Coronary artery (tissue), 2 donors: ENCODE measurements at places on chromosomes 2 and 18.

DNA sequence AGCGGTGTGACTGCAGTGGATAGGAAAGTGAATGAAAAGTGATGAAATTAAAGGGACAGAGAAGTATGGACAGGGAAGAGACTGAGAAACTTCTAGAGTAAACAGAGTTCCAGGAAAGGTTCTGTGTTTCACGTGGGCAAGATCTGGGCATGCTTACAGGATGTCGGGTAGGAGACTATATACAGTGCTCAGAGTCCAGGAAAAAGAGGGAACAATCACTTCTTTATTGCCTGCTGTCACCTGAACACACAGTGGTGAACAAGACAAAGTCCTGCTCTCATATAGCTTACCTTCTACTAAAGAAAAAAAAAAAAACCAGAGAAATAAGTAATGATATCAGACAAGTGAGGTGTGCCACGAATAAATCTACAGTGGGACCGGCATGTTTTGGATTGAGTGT, 2.4 kb downstream of the LRPPRC start:
- DNase-seq: no peak

DNA sequence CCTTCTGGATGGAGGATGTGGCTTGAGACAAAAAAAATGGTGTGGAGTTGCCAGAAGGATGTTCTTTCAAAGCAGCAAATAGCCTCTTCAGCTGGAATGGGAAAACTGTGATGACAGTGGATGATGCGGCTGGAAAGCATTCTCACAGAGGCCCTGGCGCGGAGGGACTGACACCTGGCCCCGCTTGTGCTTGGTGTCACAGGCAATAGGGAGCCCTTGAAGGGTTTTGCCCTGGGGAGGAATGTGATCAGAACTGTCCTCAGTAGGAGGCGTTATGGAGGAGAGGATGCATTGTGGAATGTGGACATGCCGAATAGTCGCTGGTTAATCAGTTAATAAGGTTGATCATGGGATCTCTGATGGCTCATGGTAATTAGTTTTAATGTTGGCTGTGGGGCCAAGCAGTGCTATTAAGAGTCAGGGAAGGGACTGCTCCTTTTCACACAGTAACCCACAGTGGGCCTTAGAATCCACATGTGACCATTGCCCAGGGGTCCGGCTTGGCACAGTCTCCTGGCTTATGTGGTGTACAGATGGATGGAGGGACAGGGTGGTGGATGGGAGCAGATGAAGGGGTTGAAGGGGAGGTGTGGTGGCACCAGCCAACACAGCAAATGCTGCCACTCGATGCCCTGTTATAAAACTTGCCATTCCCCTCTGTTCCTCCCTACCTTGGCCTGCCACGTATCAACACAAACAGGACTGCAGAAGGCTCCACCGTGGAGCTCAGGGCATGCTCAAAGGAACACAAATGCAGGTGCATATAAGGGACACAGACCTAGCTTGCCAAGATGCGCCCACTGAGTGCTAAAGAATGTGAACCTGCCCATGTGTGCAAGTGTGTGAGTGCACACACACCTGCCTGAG, 71.7 kb downstream of the CIB4 start:
- DNase-seq: no peak

DNA sequence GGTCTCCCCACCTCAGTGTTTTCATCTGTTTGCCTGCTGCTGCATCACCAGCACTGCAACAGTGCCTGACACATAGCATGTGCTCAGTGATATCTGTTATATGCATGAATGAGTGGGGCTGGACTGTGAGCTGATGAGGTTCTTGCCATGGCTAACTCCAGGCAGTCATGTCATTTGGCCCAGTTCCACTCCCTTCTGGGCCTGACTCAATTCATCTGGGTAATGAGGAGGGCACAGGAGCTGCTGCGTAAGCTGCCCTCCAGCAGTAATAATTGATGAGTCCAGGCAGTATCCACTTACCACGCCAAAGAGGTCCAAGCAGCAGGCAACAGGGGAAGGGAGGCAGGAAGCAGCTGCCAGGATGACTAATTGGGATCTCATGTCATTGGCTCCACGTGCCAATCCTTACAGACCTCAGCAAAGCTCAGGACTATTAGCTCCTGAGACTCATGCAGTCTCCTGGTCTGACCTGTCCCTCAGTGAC, 34.1 kb upstream of the MAT2A start:
- no peak for DNase-seq

DNA sequence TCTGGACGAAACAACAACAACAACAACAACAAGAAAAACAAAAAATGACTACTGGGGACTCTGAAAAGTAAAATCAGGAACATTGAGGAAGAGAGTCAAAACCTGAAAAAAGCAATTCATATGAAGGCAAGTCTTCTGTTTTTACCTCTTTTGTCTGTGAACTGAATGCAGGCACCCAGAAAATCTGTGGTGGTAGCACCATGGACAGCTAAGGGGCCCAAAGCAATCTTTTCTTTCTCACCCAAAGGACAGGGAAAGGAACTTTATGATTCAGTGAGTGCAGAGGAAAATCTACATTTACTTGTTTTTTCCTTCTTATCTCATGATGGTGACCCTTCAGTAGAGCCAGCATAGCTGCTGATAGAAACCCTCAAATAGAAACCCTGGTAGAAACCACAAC, 10.4 kb downstream of the ALK start:
- DNase-seq: no peak

- no peak for DNase-seq
These were observed 135.9 kb upstream of the HNRNPA3 start for GRCh38 chr2:177076636-177077179.

DNA sequence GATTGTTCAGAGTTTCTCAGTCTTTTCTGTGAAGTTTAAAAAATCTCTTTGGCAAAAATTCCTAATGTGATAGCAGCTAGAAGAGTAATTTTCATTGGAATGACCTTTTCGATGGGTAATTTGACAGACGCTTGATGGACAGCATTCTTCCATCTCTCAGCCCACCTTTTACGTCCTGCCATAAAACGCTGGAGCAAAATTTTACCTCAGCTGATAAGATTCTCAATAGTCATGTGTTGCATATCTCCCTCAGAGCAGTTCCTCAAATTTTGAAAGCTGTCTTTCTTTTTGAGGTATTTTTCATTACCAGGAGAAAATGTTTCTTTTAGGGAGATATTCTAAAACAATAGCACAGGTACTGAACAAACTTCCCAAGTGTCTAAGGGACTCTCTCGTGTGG, 441.4 kb downstream of the PARD3B start:
- DNase-seq: no peak

- no peak for DNase-seq
These were observed 279.5 kb upstream of the STON1 start for GRCh38 chr2:48250474-48250844.

DNA sequence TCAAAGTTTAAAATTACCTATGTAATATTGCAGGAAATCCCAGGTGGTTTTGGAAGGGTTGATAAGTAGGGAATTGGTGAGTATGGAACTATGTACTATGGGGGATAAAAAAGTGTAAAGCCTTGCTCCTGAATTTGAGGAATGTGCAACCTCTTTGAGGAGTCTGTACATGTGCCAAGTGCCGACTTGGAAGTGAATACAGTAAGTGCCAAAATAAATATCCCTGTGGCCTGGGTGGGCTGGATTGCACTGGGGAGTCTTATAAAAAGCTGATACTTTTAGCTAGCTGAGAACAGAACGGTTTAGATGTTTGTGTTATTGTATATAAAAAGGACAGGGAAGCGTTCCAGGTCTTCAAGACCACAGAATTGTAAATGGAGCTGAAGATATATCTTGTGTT, 317.1 kb upstream of the LRRTM1 start:
- DNase-seq: no peak

GRCh38 chr2:220936641-220937197, 635.4 kb downstream of the EPHA4 start:
- DNase-seq: no peak
